ENCODE measurements at places on chromosomes 16 and 17.

- no peak for DNase-seq
These were observed 13.4 kb downstream of the GINS2 start for GRCh38 chr16:85675251-85675874.

DNA sequence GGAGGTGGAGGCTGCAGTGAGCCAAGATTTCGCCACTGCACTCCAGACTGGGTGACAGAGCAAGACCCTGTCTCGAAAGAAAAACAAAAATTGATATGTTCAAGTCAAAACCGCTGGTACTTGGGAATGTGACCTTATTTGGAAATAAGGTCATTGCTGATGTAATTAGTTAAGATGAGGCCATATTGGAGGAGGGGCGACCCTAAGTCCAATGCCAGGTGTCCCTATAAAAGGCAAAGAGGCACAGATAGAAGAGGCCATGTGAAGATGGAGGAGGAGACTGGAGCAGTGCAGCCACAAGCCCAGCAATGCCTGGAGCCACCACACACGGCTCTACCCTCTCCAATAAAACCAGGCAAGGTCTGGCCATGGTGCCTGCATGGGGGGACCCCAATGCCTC lies 50.8 kb upstream of the JPH3 start:
- no peak for DNase-seq

DNA sequence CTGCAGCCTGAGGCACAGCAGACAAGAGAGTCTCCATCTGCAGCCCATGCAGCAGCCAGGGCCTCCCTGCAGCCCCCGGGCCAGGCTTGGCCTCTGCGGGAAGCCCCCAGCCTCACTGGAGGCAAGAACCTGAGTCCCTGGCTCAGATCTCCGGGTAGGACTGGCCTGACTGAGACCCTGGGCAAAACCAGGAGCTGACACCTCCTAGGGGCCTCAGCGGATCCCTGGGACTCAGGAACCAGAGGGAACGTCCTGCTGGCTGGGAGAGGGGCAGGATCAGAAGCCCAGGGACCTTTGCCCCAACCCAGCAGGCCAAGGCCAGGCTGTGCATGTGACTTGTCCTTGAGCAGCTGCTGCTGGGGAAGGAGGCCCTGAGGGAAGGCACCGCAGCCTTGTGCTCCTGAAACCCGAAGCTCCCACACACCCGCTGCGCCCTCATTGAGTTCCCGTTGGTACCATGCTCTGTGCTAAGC lies 1.7 kb upstream of the PRSS21 start:
- no peak for DNase-seq

- DNase-seq, result no peak
These were observed 69.4 kb downstream of the MRC2 start for GRCh38 chr17:62696726-62697490.

DNA sequence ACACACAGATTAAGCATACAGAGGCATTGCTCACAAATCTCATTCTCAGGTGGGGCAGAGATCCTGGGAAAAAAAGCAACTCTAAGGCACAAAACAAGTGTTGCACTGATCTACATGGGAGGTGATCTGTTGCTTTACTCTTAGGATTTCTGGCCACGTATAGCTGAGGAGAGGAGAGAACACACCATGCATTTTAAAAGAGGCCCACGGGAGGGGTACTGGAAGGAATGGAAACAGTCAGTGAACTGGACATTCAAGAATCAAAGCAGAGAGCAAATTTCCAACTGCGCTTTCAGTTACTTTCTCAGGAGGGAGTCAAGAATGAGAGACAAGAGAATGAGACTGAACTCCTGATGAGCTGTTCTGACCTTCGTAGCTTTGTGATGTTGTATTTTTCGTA lies 1105.9 kb downstream of the CDH8 start:
- no peak for DNase-seq

DNA sequence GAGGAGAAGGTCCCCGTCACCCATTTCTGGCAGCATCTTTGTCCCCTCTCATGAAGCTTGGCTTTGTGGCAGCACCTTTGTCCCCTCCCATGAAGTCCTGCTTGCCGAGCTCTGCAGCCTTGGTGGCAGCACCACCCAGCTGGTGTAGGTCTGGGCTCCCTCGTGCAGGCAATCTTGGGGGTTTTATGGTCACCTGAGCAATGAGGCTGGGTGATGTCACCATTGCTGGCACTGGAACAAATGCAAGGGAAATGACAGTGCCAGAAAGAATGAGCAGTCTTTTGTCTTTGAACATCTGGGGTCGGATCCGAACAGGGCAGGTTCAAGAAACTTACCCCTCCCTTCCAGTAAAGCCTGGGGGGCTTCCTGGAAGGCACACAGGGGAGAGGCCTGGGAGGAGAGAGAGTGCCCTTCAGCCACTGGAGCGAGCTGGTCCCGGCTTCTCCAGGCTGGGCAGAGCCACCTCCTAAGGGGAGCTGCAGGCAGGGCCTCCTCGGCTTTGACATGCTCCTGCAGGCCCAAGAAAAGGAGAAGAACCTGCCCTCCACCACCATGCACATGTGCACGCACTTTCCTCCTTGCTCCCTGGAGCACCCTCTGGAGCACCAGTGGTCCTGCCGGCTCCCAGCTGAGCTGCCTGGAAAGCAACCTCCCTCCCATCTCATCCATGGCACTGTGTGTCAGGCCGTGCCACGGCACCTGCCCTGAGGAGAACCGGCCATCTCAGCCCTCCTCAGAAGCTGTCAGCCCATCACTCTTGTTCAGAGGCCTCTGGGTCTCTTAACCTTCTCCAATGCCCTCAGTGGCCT lies 16.0 kb downstream of the BTBD17 start:
- DNase-seq, result no peak

- no peak for DNase-seq
These were observed 9.6 kb upstream of the MTSS2 start for GRCh38 chr16:70695331-70696070.

- DNase-seq, result no peak
These were observed 134.6 kb downstream of the GAS7 start for GRCh38 chr17:10063730-10064241.

- DNase-seq, result no peak
These were observed 63.3 kb downstream of the PECAM1 start for GRCh38 chr17:64327201-64327930.

DNA sequence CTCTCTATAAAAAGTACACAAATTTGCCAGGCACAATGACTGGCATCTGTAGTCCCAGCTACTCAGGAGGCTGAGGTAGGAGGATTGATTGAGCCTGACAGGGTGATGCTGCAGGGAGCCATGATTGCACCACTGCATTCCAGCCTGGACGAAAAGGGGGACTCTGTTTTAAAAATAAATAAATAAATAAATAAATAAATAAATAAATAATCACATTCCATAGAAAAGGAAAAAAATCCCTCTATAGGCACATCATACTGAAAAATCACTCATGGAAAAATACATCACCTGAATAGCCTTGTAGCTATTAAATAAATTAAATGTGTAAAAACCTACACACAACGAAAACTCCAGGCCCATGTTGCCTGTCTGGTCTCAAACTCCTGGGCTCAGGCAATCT lies 56.4 kb downstream of the CPPED1 start:
- no peak for DNase-seq

DNA sequence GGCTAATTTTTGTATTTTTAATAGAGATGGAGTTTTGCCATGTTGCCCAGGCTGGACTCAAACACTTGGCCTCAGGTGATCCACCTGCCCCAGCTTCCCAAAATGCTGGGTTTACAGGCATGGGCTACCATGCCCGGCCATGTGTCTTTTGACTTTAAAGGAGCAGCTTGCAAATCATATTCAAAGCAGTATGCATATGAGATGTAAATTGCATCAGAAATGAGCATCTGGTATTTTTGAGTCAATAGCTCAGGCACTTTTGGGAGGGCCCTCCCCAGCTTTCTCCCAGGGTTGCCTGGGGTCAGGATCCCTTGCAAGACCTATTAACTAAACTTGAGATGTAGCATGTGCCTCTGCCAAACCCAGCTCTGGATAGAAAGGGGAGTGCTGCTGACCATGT lies 21.5 kb downstream of the EPOP start:
- DNase-seq, result no peak

GRCh38 chr17:72400863-72401262 lies 280.0 kb downstream of the SOX9 start:
- DNase-seq, result no peak

- no peak for DNase-seq
These were observed 10.4 kb downstream of the DNAAF8 start for GRCh38 chr16:4744555-4745273.

- DNase-seq, result no peak
These were observed 670 bp upstream of the ZNF652 start for GRCh38 chr17:49362723-49363117.

GRCh38 chr16:68781784-68782183 lies 44.7 kb downstream of the CDH1 start:
- no peak for DNase-seq

GRCh38 chr16:21263640-21264570 lies 14.2 kb downstream of the CRYM start:
- DNase-seq, result no peak

DNA sequence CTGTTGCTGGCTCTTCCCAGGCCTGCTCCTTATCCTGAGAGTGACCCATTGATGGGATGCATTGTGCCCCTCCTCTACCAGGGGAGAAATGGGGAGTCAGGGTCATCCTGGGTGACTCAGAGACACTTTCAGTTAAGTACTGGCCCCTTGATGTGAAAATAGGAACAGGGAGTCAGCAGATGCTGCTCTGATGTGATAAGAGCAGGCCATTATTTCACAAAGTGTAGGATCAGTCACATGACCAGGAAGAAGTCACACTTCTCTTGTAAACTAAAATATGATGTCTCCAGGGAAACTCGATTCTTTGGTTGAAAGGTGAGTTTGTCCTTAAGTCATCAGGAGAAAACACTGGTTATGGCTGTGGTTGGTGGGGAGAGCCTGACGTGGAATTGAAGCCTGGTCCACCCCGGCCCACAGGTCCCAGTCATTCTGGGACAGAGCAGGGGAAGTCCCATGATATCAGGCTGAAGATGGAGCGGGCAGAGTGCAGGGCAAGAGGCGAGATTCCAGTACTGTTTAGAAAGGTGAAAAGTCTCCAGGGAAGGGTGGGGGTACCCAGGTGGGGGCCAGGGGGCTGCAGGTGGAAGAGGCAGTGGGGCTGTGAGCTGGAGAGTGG lies 88.6 kb upstream of the NLRP1 start:
- no peak for DNase-seq

DNA sequence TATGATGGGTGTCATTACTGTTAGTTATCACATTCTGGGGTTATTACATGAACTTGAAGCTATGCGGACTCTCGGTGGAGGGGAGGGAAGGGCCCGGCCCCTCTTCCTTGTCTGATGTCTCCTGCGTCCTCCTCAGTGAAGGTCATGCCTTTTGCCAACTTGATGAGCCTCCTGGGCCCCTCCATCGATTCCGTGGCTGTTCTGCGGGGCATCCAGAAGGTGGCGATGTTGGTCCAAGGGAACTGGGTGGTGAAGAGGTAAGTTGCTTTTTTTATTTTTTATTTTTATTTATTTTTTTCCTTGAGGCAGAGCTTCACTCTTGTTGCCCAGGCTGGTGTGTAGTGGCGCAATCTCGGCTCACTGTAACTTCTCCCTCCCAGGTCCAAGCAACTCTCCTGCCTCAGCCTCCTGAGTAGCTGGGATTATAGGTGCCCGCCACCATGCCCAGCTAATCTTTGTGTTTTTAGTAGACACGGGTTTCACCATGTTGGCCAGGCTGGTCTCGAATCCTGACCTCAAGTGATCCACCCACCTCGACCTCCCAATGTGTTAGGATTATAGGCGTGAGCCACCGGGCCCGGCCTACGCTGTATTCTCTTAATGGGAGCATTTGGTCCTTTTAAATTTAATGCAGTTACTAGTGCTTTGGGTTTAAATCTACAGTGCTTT lies 21.6 kb downstream of the POLR3E start:
- DNase-seq, result peak; percentile 20

GRCh38 chr17:12133183-12133582 lies 112.5 kb downstream of the MAP2K4 start:
- no peak for DNase-seq

GRCh38 chr17:12231355-12231682 lies 210.6 kb downstream of the MAP2K4 start:
- no peak for DNase-seq

GRCh38 chr16:67349172-67349571 lies 22.6 kb downstream of the LRRC36 start:
- DNase-seq, result no peak

DNA sequence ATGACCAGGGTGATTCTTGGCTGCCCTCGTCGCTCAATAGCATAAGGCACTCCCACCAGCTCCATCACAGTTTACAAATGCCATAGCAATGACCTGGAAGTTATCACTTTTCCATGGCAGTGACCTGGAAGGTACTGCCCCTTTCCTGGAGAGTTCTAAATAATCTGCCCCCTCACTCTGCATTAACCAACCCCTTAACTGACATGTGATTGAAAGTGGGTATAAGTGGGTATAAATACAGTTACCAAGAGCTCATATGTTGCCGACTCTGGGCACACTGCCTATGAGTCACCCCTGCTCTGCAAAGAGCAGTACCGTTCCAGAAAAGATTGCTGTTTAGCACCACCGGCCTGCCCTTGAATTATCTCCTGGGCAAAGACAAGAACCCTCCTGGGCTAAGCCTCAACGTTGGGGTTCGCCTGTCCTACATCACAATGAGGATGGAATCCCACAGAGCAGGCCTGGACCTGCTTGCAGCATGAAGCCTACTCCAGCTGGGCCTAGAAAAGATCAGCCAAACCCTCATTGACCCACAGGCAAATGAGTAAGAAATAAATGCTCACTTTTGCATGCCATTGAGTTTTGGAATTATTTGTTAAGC lies 95.2 kb upstream of the SEC14L1 start:
- DNase-seq, result no peak

DNA sequence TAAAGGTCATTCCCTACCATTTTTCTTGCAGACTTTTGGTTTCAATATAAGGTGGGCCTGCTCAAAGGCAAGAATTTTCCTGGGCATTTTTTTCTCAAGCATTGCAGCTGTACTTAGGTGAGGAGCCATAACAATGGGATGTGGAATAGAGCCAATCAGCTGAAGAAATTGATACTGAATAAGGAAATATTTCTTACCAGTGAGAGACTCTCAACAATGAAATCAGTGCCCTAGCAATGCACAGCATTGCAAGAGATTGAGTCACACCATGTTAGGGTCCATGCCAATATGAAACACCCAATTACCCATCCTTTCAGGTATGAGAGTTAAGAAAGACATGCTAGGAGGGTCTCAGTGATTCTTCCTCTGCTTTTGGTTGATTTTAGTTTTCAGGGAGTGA lies 237.6 kb downstream of the SOX9 start:
- DNase-seq, result no peak

DNA sequence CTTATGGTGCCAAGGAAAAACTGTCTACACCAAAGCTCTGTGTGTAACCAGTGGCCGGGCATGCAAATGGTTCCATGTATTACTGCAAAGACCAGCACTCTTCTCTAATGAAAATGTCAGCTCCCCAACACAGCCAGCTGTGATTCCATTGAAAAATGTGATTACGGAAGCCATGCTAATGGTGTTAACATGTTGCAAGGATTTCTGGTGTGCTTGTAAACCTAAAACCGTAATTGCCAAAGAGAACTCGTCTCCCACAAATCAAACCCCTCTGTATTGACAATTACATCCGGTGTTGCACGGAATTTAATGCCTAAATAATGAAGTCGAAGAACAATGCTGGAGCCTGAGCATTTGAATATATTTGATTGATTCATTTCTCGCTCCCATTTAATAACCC lies 351.7 kb downstream of the NPIPA8 start:
- DNase-seq, result no peak
